ENCODE measurements at places on chromosomes 13 and 19. TPM values are rescaled to one million over a fixed set of nuclear protein-coding genes. Genes with fewer than 3 reads are reported as not detected.

The IRGC gene
- not detected for total RNA-seq

The ZNF135 gene
- 2.7 TPM for total RNA-seq

The RASIP1 gene
- 0.72 TPM for total RNA-seq

The ZNF560 gene
- total RNA-seq = 2.8 TPM

The NLRP7 gene
- not detected for total RNA-seq

The NLRP4 gene
- total RNA-seq = under 0.01 TPM

The TUBB4A gene
- not detected for total RNA-seq

The KLF5 gene
- 5.4 TPM for total RNA-seq

The CFAP97D2 gene
- total RNA-seq = not detected

The OR7A5 gene
- total RNA-seq = not detected

The F7 gene
- not detected for total RNA-seq

The HRC gene
- not detected for total RNA-seq

The TGFBR3L gene
- 1.3 TPM for total RNA-seq

The ZNF653 gene
- total RNA-seq = 6.6 TPM

The B3GNT3 gene
- total RNA-seq = not detected

The KIR3DL2 gene
- not detected for total RNA-seq

The TJP3 gene
- total RNA-seq = not detected

The PSG7 gene
- not detected for total RNA-seq

The ICAM3 gene
- total RNA-seq = 11.3 TPM

The ZNF665 gene
- 2.6 TPM for total RNA-seq

The ZNF837 gene
- 2.4 TPM for total RNA-seq

The ZNF296 gene
- not detected for total RNA-seq

The CGB8 gene
- not detected for total RNA-seq

The PEAK3 gene
- total RNA-seq = not detected

The C19orf33 gene
- not detected for total RNA-seq

The PSG11 gene
- not detected for total RNA-seq

The ZBTB45 gene
- 7.2 TPM for total RNA-seq

The EFNA2 gene
- not detected for total RNA-seq

The MISP gene
- 0.22 TPM for total RNA-seq

The GARIN5A gene
- total RNA-seq = 0.44 TPM

The ZNF320 gene
- total RNA-seq = 11.2 TPM

The FUT1 gene
- under 0.01 TPM for total RNA-seq

Measured in placental pericyte (primary cell).